GM23248 (cell line): ENCODE measurements at places on chromosomes 2 and 18. TPM values are rescaled to one million over a fixed set of nuclear protein-coding genes. Genes with fewer than 3 reads are reported as not detected.

Gene IL1RN
- polyA plus RNA-seq: 0.14 TPM in 1 of 2 replicates, not detected in the other

Gene MAP2
- 1.1 and 1.3 TPM in 2 replicates for polyA plus RNA-seq

Gene GKN1
- not detected in 2 replicates for polyA plus RNA-seq

Gene ATAD2B
- polyA plus RNA-seq: 4.1 and 4.8 TPM in 2 replicates

Gene ASXL3
- polyA plus RNA-seq: not detected in 2 replicates

Gene METTL5
- polyA plus RNA-seq: 78.6 and 83.2 TPM in 2 replicates

Gene TUBB8B
- polyA plus RNA-seq: not detected in 2 replicates

Gene CCL20
- not detected in 2 replicates for polyA plus RNA-seq

Gene CTNNA2
- polyA plus RNA-seq: not detected in 2 replicates

Gene CCT4
- polyA plus RNA-seq: 122 and 124 TPM in 2 replicates

Gene UGT1A10
- not detected in 2 replicates for polyA plus RNA-seq

Gene IL37
- polyA plus RNA-seq: not detected in 2 replicates

Gene TDRD15
- polyA plus RNA-seq: not detected in 2 replicates

Gene POTEI
- not detected in 2 replicates for polyA plus RNA-seq
